ENCODE measurements at places on chromosomes 13 and 19.

DNA sequence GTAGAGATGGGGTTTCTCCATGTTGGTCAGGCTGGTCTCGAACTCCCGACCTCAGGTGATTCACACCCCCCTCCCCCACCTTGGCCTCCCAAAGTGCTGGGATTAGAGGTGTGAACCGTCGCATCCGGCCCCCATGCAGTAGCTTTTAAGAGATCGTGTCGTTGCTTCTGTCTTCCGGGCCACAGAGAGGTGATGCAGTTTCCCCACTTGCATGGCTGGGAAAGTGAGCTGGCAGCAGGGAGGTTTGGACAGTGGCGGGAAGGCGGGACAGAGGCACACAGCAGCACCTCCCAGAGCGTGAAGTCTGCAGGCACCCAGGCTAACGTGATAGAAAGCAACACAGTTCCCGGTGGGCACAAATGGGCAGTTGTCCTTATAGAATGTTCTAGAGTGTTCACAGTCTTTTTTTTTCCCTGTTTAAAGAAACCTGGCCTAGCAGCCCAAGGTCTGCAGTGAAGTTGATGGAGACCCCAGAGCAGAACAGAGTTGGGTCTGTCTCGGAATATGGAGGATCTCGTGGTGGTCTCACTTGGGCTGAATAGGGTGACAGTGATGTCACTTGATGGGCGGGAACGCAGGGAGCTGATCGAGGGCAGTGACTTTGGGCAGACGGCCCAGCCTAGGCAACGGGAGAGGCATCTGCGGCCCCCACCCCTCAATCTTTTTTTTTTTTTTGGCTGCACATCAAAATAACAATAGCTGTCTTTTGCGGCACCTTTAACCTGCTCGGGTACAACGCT is 4.9 kb downstream of the UHRF1 start:
- no peak for DNase-seq

- DNase-seq: no peak
Observed at GRCh38 chr13:42892760-42893159, 99.3 kb downstream of the EPSTI1 start.

DNA sequence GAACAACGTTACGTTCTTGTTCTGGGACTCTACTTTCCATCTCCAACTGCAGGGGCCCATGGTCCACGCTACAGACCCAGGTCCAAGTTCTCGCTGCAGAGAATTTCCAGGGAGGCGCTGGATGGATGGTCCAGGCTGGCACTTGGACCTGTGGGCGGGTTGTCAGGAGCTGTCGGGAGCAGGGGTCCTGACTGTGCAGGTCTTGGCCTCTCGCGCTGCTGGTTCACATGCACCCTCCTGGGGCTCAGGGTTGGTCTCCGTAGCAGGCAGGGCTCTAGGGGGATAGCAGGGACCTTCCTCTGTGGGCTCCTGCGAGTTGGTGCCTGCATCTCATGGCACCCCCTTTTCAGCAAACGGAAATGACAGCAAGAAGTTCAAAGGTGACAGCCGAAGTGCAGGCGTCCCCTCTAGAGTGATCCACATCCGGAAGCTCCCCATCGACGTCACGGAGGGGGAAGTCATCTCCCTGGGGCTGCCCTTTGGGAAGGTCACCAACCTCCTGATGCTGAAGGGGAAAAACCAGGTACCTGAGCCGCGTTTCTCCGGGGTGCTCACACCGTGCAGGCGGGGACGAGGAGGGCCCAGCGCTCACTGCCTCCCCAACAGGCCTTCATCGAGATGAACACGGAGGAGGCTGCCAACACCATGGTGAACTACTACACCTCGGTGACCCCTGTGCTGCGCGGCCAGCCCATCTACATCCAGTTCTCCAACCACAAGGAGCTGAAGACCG is 6.6 kb downstream of the PTBP1 start:
- no peak for DNase-seq

DNA sequence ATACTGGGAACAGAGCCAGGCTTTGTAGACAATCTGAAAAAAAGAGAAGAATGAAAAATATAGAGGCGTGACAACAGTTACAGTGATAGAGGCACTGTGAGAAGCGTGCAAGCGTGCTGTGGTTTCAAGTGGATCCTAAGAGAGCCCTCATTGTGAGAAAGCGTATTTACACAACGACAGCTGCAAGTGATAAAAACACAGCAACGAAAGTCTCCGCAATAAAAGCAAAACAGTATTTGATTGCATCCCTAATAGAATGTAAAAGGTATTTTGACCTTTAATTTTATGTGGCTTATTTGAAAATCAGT is 642.7 kb upstream of the ARGLU1 start:
- no peak for DNase-seq

GRCh38 chr13:33445476-33445875 is 159.9 kb upstream of the STARD13 start:
- no peak for DNase-seq

DNA sequence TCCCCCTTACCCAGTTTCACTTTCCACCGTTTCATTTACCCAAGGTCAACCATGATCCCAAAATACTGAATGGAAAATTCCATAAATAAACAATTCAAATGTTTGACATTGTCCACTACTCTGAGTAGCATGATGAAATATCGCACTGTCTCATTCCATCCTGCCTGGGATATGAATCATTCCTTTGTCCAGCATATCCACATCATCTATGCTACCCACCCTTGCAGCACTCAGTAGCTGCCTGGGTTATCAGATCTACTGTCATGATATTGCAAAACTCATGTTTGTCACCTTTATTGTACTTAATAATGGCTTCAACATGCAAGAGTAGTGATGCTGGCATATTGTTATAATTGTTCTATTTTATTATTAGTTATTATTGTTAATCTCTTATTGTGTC is 263.9 kb upstream of the NBEA start:
- DNase-seq: no peak

DNA sequence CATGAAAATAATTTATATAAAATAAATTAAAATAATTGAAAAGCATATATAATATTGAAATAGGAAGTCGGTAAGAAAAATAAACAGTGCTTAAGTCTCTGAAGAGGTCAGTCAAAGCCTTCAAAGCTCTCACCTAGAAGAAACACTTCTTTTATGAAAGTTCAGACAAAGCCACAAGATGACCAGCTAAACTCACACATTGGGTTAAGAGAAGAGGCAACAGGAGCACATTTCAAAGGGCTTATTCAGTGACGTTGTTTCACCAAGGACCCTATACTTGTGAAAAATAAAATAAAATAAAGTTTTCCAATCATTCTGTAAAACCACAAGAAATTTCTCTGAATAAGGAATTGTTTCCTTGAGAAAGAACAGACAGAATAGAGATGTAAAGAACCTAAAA is 2.5 kb upstream of the ITM2B start:
- no peak for DNase-seq

DNA sequence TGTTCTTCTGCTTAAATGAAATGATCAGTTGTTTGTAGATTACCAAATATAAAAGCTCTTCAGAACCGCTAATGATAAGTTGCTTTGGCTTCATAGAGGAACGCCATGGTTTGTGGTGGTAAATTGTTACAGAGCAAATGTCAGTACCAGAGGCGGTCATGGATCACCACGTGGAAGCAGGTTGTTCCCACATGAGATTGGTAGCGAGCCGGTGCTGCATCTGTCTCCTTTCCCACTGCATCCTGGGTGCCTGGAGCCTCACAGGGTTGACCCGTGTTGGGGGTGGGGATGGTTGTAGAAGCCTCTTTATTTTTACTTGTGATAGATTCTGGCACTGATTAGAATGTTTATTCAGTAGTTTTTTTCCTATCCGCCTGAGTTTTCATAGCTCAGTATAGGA is 14.7 kb downstream of the GARRE1 start:
- no peak for DNase-seq
